ENCODE measurements at places on chromosomes 12 and 14.
A peak's percentile ranks its signal among the peaks of the same experiment; 100 is the strongest.

DNA sequence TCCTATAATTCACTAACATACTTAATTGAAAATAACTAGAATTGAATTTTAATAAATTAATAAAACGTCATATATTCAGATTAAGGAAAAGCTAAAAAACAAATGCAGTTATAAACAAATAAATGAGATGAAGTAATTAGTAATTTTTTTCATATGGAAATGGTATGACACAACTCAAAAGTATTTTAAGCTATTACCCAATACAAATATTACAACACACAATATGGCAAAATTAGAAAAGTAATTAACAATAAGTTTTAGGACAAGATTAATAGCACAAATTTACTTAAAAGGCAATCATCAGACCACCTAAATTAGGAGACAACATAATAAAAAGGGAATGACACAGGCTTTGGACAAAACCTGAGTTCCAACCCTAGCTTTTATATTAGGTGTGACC lies 81.7 kb downstream of the EEA1 start:
- DNase-seq: peak; percentile 26

GRCh38 chr12:113684908-113685782 lies 213.5 kb upstream of the LHX5 start:
- no peak for DNase-seq

DNA sequence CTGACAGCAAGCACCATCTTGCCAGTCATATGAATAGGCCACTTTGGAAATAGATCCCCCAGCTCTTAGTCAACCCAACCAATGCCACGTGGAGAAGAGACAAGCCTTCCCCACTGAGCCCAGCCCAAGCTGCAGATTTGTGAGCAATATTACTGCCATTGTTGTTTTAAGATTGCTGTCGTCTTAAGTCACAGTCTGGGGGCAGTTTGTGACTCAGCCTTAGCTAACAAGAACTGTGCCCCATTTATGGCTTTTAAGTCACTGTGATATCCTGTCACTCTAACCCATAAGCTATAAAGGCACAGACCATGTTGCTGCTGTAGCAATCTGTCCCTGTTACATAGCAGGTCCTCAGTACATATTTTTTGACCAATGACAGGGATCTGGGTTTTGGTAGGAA lies 464.2 kb downstream of the MED13L start:
- no peak for DNase-seq

DNA sequence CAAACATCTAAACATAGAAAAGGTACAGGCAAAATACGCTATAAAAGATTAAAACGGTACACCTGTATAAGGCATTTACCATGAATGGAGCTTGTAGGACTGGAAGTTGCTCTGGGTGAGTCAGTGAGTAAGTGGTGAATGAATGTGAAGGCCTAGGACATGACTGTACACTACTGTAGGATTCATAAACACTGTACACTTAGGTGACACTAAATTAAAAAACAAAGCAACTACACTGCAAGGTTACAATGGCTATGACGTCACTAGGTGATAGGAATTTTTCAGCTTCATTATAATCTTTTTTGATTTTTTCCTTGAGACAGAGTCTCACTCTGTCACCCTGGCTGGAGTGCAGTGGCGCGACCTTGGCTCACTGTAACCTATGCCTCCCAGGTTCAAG lies 269.2 kb downstream of the KSR2 start:
- no peak for DNase-seq

DNA sequence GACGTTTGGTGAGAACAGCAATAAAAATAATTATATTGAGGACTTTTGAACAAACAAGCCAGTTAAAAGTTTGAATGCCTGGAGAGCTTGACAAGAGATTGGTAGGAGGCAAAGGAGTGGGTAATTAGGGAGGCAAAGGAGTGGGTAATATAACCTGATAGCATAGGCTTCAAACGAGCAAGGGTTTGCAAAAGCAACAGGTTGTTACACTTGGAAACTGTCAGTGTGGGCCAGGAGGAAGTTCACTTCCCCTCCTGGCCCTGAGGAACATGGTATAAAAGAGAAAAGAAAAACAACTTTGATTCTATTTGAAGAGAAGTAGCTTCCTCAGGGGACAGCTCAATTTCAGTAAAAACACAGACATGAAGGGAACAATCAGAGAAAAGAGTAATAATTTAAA lies 121.7 kb downstream of the CCER1 start:
- no peak for DNase-seq

DNA sequence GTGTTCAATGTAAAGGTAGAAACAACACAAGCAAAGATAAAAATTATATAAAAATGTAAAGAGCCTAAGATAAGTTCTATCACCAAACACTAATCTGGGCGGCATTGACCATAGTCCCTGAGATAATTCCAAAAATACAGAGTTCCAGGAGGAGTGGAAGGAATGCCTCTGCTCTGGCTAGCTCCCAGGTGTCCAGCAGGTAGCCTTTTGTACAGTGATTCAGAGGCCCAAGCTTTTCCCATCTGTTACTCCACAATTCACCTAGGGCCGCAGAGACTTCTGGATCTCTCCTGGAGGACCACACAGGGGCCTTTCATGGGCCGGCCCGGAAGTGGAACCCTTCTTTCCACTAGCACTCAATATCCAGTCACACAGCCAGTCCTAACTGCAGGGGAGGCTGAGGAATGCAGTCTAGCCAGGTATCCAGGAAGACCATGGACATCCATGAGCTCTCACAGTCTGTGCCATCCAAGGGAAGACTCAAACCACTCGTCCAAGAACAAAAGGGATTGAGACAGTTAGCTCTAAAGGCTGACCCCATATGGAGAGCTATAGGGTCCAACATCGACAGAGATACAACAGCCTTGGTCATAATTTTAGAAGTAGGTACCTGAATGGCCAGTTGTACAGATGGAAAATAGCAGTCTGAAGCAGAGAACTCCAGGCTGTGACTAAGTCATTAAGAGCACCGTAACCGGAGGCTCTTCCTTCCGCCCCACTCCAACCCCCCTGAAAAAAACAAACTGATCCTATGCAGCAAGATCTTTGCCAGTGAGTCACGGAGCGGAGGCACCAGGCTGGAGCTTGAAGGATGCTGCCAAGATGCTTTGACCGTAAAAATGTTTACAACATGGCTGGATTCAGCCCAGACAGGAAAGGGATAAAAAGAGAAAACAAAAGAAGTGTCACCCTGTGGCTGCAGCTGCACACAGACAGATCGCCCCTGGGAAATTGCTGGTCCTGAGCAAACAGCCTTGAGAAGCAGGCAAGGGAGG lies 204.8 kb downstream of the NUAK1 start:
- DNase-seq: peak; percentile 98

- DNase-seq: peak; percentile 38
Measured at GRCh38 chr14:72549854-72550253, 344.0 kb downstream of the DPF3 start.

DNA sequence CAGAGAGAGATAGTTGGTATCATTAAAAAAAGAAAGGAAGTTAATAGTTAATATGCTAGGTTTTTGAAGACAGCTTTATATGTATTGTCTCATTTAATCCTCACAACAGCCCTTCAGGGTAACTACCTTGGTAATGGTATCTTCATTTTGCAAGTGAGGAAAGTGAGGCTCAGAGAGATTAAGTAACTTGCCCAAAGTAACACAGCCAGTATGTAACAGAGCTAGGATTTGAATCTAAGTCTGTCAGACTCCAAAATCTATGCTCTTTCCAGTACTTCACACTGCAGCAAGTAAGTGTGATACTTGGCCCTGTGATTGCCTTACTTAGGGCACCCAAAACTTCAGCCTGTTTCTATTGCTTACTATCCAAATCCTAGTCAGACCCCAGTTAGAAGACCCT lies 7.0 kb downstream of the SRP54 start:
- no peak for DNase-seq

GRCh38 chr12:51131745-51132521 lies 41.0 kb downstream of the TFCP2 start:
- DNase-seq: no peak

DNA sequence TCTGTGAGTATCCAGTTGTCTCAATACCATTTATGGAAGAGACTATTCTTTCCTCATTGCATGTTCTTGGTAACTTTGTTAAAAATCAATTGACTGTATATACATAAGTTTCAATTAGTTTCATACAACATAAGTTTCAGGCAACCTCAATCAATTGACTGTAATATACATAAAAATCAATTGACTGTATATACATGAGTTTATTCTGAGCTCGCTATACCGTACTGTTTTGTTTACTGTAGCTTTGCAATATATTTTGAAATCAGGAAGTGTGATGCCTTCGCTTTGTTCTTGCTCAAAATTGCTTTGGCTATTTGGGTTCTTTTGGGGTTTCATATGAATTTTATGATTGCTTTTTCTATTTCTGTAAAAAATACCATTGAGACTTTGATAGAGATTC lies 392.0 kb downstream of the BTG1 start:
- DNase-seq: no peak

DNA sequence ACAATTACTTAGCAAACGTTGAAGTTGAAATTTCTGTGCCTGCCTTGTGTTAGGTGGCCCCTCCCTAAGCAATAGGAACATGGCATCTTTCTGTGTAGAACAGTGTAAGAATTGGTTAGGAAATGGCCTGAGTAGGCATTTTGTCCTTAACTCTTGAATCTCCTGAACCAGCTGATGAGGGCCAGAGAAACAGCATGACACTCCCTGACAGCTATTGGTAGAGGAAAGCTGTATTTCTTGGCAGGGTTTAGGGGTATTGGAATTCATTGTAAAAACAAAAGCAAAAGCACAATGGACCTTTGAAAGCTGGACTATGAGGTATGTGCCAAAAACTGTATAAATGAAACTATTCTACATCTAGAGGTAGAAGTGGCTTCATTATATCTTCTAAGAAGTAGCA lies 40.6 kb upstream of the LRTM2 start:
- DNase-seq: no peak

- DNase-seq: peak; percentile 45
Measured at GRCh38 chr14:22276913-22277816, 311.9 kb downstream of the DAD1 start.

GRCh38 chr12:120247621-120248030 lies 17.9 kb downstream of the PXN start:
- DNase-seq: peak; percentile 56

GRCh38 chr12:97063292-97063935 lies 156.4 kb downstream of the NEDD1 start:
- DNase-seq: no peak

DNA sequence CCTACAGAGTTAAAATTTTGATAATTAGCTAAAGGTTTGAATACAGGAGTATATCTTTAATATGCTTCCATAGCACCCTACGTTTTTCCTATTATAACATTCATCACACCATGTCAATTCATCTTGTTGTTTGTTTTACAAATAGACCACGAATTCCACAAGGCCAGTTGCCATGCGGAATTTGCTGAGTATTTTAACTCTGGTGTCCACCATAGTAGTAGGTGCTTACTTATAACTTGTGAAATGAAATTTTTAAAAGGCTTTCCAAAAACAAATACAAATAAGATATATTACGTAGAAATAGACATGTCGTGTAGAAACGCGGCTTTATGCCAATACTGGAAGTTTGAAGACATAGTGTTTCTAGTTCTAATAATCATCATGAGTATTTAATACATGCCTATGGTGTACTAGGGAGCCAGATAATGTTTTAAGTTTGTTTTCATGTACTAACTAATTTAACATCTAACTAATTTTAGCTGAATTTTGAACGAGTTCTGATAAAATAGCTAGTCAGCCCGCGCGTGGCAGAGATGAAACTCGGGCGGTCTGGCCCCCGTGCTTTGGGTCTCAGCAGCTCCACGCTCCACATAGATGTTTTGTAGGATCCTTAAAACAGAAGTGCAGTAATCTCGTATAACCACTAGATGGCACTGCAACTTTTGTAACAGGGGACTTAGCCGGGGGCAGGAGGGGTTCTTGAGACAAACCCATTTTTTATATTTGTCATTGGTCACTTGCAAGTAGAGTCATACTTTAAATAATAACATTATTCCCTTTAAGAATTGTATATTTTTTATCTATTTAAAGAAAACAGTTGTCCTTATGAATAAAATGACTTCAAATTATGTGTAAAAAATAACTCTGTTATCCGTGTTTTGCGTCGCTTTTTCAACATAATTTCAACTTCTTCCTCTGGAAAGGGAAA lies 10.2 kb downstream of the CD69 start:
- DNase-seq: peak; percentile 60

GRCh38 chr14:69877492-69877891 lies 1.7 kb upstream of the SMOC1 start:
- DNase-seq: peak; percentile 60

GRCh38 chr14:35963209-35963608 lies 137.1 kb downstream of the BRMS1L start:
- DNase-seq: peak; percentile 46

- DNase-seq: no peak
Measured at GRCh38 chr12:66587912-66588311, 91.0 kb downstream of the GRIP1 start.

DNA sequence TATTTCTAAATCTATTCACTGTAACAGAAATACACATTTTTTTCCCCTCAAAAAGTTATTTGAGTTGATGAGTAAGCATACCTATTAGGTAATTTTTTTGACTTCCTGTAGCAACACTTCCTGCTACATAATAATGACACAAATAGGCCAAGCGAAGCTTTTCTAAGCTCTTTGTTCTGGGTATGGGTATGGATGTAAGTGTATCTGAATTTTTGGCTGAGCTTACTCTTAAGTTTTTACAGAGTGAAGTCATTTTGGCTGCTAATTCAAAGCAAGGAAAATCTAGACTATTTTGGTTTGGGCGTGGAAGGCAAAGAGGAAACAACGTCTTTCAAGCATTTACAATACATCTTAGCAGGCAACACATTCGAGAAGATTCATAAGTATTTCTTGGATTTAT lies 1206.0 kb upstream of the FLRT2 start:
- DNase-seq: peak; percentile 29

- DNase-seq: no peak
Measured at GRCh38 chr12:12939888-12940287, 12.1 kb downstream of the GPRC5D start.

Data from epithelial cell of esophagus (primary cell).